ENCODE measurements at places on chromosomes 12 and 14.

GRCh38 chr14:95015046-95015445 lies 142.3 kb downstream of the DICER1 start:
- no peak for DNase-seq

GRCh38 chr12:9636150-9636850 lies 28.6 kb upstream of the KLRB1 start:
- DNase-seq = no peak

- no peak for DNase-seq
These were observed 17.7 kb downstream of the STXBP6 start for GRCh38 chr14:25032092-25032784.

DNA sequence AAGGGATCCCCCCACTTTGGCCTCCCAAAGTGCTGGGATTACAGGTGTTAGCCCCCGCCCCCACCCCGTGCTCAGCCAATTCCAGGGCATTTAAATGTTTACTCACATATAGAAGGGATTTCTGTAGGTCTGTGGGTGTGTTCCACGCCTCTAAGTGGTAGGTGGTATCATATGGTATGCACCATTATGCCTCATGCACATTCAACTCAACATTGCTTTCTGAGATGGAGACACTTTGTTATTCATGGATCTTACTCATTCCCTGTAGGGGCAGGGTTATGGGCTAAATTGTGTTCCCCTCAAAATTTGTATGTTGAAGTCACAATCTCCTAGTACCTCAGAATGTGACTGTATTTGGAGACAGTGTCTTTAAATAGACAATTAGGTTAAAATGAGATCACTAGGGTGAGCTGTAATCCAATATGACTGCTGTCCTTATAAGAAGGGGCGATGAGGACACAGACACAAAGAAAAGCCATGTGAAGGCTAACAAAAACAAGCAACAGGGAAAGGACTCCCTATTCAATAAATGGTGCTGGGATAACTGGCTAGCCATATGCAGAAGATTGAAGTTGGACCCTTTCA lies 200.6 kb downstream of the EFCAB11 start:
- DNase-seq = no peak

DNA sequence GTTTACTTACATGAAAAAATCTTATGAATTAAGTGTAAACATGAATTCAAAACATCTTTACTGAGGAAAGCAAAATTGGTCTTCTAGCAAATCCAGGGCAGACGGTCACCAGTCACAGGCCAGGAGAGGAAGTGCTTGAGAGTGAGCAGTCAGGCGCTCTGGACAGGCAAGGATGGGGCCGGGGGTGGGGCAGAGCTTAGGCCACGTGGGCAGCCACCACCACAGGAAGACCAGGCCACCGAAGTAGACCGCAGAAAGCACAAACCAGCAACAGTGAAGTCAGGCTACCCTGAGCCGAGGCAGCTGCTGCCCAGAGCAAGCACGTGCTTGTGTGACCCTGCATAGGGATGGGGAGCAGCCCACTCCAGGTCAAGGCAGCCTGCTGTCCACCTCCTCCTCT lies 33.5 kb downstream of the SLC6A12 start:
- peak; percentile 50 for DNase-seq

GRCh38 chr12:4809449-4810218 lies 89.4 kb downstream of the GALNT8 start:
- no peak for DNase-seq

GRCh38 chr12:114752217-114752616 lies 68.2 kb upstream of the TBX3 start:
- no peak for DNase-seq

- DNase-seq = peak; percentile 57
These were observed 23.0 kb upstream of the NRDE2 start for GRCh38 chr14:90354551-90355298.

DNA sequence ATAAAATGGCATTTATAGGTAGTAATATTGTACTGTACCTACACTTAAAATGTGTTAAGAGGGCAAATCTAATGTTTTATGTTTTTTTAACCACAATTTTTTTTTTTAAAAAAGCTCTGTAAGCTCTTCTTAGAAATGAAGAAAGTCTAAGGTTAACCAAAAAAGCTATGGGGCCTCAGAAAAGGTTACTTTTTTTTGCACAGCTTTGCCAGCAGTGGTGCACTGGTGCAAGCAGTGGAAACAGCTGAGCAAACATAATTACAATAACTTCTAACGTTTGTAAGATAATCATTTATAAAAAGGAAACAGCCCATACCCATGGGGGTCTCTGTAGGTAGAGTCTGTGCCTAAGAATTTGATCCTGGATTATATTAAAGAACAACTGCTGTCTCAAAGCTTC lies 85.1 kb upstream of the NID2 start:
- no peak for DNase-seq

DNA sequence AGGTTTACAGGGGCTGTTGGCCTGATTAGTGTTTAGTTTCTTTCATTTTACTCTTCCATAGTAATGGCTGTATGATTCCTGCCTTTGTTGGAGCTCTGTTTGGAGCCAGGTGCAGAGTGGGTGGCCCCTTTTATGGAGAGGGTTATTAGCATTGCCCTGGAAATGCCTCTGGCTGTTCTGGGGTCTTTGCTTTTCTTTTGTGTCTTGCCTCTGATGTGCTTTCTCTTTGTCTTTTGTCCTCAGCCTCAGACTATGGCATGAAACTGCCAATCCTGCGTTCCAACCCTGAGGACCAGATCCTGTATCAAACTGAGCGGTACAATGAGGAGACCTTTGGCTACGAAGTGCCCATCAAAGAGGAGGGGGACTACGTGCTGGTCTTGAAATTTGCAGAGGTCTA lies 6.9 kb downstream of the MLEC start:
- DNase-seq = no peak

DNA sequence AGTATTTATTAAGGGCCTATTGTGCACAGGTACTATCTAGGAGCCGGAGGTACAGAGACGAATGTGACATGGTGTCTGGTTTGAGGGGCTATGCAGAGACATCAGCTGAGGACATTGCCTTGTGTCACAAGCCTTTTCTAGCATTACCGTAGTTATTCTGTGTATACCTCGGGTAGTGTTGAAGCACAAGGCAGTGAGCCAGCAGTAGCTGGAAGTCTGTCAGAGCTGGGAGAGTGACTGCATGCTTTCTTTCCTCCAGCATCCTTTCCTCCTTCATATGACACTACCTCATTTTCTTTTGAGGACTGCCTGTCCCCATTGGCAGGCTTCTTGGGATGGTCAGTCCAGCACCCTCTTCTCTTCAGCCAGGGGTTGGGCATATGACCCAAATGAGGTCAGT lies 77.0 kb downstream of the POLR3B start:
- no peak for DNase-seq

DNA sequence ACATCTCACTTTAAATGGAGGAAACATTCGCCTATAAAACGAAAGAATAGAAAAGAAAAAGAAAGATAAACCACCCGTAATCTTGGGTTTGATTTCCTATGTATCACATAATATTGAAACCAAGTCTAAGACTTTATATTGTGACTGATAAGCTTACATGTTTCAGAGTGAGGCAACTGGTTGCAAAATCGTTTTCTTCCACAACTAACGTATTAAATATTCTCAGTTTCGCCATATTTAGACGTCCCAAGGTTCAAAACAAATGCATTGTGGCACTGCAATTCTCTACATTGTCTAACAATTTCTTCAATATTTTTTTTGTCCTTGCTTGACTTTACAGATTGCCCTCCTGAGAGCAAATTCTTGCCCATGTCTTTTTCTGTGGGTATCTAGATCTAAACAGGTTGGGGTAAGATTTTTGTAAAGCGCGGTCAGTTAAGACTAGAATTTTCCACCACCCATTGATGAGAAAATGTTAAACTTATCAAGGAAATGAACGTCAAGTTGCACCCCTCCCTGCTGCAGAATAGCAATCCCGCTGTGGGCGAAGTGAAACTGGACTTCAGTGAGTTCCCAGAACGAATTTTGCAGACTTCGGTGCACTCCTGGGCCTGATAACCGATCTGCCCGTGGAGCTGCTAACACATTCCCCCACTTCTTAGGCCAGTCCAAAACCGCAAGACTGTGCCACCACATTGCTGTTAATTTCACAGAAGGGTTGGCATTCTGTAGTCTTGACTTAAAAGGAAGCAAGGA lies 2.7 kb downstream of the TBX3 start:
- no peak for DNase-seq

- DNase-seq = no peak
These were observed 42.3 kb upstream of the MDM1 start for GRCh38 chr12:68374307-68374982.

DNA sequence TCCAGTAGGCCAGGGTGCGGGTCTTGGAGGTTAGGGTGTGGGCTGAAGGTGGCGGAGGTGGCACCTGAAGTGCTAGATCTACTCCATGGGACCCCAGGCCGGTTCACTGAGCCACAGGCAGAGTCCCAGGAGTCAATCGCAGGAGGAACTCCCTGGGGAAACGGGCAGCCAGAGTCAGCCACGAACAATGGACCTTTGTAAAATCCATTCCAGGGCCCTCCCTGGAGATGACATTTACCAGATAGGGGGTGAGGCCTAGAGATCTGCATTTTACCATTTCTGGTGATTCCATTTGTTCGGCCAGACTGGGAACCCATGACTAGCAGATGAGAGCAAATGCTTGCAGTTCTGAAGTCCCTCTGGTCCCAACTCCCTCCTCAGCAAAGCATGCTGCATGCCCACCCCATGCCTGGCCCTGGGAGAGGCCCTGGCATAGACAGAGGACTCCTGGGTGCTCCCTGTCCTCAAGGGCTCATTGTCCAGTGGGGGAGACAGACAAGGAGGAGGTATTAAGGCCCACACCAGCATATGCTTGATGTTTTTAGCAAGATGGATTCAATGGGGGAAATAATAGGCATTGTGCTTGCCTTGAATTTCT lies 115.5 kb downstream of the EML1 start:
- no peak for DNase-seq

- DNase-seq = no peak
These were observed 7.4 kb downstream of the INF2 start for GRCh38 chr14:104696671-104697316.

DNA sequence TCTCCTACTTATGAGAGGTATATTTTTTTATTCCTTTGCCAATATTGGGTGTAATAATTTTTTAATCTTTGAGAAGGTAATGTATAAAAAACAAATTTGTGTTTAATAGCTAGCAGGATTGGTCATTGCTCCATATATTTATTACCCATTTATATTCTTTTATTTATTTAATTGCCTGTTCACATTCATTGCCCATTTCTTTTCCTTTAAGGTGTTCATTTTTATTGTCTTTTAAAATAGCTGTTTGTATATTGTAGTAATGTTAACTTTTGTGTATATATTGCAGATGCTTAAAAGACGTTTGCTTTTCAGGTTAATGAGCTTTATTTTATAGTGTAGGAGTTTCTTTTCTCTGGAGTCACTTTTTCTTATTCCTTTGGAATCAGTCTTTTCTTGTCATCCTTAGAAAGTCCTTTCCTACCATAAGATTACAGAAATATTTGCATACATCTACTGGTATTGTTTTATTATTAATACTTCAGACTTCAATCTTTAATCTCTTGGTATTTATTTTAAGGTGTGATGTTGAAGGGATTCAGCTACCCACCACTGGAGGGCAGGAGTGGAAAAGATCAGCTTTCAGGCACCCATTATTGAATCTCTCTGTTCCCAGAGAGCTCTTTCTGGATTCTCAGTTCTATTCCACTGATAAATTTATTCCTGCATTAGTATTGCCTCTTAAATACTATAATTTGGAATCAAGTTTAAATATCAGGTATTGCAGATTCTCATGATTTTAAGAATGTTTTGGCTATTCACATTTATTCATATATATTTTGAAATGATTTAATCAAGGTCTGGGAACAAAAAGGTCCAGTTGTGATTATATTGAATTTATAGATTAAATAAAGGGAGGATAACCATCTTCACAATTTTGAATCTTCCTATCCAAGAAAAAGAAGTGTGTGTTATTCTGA lies 17.3 kb downstream of the PPM1A start:
- no peak for DNase-seq

GRCh38 chr12:65510584-65511050 lies 232.1 kb downstream of the MSRB3 start:
- peak; percentile 92 for DNase-seq

GRCh38 chr14:85058150-85058549 lies 471.8 kb upstream of the FLRT2 start:
- DNase-seq = no peak

DNA sequence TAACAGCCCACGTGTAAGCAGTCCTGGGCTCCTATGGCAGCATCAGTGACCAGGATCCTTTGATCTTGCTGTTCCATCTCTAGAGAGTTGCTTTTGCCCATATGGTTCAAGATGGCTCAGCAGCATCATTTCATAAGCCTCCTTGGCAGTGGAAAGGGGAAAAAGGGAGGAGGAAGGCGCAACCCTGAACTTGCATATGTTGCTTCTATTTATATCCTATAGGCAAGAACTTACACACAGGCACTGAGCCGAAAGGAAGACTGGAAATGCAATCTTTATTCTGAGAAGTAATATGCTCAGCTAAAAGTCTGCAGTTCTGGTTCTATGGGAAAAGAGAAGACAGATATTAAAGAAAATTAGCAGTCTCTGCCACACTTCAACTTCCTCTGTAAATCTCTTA lies 167.7 kb upstream of the PLXNC1 start:
- no peak for DNase-seq

- no peak for DNase-seq
These were observed 1.8 kb downstream of the STAC3 start for GRCh38 chr12:57248934-57249742.

DNA sequence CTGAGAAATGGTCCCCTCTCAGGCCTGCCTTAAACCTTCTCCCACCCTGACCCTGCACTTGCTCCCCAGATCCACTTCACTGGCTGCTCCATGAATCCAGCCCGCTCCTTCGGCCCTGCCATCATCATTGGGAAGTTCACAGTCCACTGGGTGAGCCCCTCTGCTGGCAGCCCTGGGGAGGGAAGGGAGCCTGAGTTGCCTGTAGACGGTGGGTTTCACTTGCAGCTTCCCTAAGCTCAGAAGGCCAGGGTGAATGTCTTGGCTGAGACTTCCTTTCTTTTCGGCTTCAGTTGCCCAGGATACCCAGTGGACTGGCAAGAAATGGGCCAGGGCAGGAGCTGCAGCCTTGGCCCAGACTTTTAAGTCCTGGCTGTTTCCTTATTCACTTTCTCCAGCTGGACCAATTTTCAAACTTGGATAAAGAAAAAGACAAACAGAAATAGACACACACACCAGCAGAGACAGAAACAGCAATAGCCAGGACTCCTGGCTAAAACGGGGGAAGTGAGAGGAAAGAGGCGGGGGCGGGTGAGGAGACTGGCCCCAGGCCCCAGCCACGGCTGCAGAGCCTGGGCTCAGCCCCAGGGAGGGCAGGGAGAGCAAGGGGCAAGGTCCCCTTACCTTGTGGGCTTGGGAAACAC lies 2.0 kb downstream of the AQP6 start:
- DNase-seq = peak; percentile 15

Measured in cerebellar cortex (tissue), 1 donor.